ENCODE measurements at places on chromosomes 4 and X.

GRCh38 chr4:108543359-108543968 is 76.9 kb upstream of the RPL34 start:
- no peak for DNase-seq

DNA sequence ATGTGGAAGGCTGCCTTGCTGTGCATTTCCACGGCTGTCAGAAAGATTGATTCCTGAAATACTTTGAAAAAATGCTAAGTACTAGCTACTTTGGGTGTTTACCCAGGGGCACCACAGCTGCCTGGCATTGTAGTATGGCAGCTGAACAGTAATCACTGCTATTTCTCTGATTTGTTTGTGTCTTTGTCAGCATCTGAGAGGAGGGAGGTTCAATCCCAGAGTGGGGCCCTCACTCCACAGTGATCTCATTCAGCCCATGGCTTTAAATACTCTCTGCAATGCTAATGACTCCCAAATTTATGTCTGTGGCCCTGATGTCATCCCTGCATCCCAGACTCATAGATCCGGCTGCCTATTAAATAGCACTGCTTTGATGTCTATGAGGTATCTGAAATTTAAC is 575.3 kb upstream of the MAGEB2 start:
- no peak for DNase-seq

DNA sequence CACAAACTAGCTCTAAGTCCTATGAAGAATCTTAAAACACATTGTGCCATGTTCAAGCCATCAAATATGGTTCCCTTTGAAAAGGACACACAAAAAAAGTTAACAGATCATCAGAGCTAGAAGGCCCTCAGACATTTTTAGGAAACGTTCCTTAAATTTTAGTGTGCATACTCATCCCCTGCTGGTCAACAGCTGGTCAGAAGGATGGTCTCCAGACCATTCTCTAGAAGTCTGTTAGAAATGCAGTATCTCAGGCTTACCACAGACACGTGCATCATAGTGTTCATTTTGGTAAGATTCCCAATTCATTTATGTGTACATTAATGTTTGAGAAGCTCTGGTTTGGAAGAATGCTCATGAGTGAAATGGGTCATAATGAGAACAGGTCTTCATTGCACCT is 523.1 kb downstream of the INPP4B start:
- DNase-seq: no peak

DNA sequence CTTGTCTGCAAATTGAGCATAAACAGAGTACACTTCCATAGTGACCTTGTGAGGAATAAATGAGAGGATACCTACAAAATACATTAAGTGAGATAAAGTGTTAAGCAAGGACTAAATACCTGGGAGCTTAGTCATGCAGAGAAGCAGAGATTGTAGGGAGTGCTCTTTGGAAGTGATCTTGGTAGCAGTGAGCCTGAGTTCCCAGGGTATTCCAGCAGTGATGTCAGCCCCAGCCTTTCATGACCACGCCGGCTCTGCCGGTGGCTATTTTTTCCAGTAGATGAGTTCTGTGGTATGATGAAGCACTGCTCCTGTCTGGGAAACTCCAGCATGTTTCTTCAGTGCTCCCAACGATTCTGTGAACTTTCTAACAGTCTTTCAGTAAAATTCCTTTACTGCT is 391.5 kb upstream of the IGFBP7 start:
- no peak for DNase-seq

DNA sequence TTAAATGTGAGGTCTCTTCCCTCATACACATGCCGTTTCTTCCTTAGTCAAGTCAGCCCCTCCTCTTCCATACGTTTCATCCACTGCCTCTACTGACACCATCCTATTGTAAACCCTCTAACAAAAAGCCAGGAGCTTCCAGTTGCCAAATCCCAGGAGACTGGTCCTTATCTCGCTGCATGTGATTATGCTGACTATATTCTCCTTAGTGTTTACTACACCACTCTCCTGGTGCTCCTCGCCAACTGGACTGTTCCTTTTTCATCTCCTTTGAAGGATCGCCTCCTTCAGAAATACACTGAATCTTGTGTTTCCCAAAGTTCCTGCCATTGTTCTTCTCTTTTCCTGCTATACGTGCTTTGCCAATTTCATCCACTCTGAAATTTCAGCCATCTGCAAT is 27.7 kb downstream of the MAML3 start:
- no peak for DNase-seq

- no peak for DNase-seq
Observed at GRCh38 chrX:135591871-135592270, 71.4 kb downstream of the INTS6L start.

DNA sequence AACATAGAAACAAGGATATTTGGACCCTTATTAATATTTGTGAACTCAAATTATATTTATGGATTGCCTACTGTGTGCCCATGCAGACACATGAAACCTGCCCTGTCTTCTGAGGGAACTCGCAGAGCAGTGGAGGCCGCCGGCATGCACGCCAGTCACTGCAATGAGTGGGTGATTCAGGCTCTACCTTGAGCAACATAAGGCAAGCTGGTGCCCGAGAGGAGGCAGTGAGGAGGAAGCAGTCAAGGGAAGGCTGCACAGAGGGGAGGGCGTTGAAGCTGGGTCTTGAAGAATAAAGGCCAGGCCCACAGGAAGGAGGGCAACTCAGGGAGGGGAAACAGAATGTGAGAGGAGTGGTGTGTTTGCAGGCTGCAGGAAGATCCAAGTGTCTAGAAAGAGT is 52.8 kb downstream of the PPEF2 start:
- peak; percentile 73 for DNase-seq

DNA sequence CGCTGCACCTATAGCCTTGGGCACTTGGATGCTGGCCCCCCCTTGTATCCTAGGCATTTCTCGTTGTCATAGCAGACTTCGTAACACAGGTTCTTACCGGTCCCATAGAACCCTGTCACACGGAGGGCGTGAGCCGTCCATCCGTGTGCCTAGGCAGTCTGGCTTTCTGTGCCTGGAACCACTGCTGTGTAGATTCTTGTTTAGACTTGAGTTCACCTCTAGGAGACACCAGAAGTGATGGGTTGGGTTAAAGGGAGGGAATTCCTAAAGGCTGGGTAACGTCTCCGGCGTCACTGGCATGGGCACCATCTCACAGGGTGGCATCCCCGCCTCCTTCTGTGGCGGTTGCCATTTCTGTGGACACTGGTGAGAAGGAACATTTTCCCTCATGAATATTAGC is 13.5 kb upstream of the NKX1-1 start:
- DNase-seq: no peak

GRCh38 chrX:69136546-69137331 is 28.5 kb downstream of the PJA1 start:
- DNase-seq: no peak

DNA sequence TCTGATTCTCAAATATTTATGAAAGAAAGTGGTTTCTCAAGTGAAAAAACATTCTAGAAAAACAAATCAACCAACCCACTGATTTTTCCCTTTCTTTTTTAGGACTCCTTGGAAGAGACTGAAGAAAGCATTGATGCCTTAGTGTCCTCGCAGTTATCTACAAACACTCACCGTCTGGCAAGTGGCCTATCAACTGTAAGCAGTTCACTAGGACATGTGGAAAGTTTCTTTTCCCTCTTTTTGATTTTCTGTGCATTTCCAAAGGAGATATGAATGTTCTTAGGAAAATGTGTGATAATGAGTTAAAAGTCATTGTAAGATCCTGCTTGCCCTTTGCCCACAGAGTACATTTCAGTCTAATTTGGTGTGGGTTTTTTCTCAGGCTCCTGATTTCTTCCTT is 95.9 kb downstream of the SYTL5 start:
- no peak for DNase-seq

GRCh38 chr4:56870946-56871345 is 36.8 kb upstream of the REST start:
- no peak for DNase-seq

DNA sequence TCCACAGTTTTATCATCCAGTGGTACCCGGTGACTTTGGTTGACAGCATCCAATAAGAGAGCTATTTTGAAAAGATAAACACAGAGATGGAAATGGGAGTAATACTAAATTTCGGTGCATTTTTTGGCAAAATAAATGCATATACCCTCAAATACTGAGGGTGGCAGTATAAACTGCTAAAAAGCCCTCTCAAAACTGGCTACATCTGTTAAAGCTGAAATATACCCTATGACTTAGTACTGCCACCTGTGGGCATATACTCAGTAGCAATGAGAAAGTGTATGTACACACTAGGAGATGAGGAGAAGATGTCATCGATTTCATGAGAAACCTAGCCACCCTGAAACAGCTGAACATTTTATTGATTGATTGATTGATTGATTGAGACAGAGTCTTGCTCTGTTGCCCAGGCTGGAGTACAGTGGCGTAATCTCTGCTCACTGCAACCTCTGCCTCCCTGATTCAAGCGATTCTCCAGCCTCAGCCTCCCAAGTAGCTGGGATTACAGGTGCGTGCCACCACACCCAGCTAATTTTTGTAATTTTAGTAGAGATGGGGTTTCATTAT is 12.2 kb upstream of the TMEM128 start:
- no peak for DNase-seq

DNA sequence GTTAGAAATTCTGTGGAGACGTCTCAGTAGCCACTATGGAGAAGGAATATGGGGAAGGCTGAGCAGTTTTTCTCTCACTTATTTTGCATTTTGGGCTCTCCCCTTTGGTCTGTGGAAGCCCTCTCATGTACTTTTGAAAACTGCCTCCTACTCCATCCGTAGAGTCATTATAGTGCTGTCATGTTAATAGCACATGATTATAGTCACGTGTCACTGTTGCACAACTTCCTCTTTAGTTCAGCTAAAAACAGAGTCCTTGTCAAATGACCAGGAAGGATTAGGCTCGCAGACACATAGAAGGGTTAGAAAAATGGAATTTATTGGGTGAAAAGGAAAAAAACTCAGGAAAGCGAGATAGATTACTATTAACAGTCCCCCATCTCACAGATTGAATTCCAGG is 258.2 kb upstream of the CXorf51A start:
- DNase-seq: peak; percentile 48

Data from HL-60 (cell line).